ENCODE measurements at places on chromosomes 2 and 18. TPM values are rescaled to one million over a fixed set of nuclear protein-coding genes. Genes with fewer than 3 reads are reported as not detected.

TUBA3E gene
- total RNA-seq: not detected

DNA sequence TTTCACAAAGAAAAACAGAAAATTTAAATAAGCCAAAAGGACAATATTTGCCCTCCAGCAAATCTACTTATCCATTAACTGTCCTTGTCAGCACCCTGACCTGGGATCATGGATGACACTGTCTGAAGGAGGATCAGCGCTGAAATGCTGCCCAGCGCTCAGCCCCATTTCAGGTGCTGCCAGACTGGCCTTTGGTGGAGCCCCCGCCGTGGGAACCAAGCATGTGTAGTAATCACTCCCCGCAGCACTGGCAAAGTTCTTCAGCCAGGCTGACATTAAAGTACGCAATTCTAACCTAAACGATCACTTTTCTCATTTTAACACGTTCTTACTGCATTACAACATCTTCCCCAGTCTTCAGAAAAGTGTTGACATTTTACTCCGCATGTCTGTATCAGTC, 108.6 kb upstream of the GPC1 start:
- no peak overlapping the region for H3K27ac ChIP-seq
- no peak for DNase-seq
- peaks cover 19% of the 10 kb centered on the region for H3K27me3 ChIP-seq
- no peak overlapping the region for H3K4me3 ChIP-seq

DNA sequence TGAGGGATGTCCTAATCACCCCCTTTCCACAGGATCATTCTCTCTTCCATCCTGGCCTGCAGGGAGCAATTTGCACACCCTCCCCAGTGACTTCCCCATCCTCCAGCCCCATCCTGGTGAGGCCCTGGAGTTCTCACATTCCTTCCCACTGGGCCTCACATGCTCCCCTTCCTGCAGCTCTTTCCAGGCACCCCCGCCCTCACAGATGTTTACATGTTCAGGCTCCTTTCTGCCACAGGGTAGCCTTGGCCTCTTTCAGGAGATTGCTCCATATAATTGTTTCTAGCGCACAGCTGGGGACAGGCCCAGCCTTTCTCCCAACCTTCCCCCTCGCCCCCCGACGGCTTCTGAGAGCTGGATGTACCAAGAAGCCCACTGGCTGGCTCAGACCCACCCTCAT, 288.4 kb upstream of the TRIB2 start:
- no peak overlapping the region for H3K4me3 ChIP-seq
- H3K27me3 ChIP-seq: no peaks in the 10 kb centered on the region
- peaks cover 30% of the 10 kb centered on the region for H3K4me1 ChIP-seq
- H3K27ac ChIP-seq: no peak overlapping the region
- no peak for DNase-seq

SLC4A5 gene
- 0.38 TPM for total RNA-seq

DNA sequence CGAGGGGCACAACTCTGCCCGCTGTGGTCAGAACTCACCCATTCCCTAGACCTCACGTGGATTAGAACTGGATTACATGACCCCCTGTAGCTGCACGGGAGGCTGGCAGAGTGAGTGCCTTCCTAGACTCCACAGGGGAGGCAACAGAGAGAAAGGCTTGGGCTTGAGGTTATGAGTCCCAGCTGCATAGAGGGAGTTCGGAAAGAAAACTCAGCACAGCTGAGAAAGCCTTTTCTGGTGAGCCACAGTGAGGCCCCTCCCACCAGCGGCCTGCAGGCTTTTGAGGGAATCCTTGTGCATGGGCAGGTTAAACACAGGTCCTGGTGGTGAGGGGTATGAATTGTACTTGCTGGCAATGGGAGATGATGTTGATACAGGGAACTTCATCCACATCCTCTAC, 217.3 kb downstream of the FHOD3 start:
- no peak overlapping the region for H3K27ac ChIP-seq
- H3K4me3 ChIP-seq: no peak overlapping the region
- no peaks in the 10 kb centered on the region for H3K36me3 ChIP-seq

DNA sequence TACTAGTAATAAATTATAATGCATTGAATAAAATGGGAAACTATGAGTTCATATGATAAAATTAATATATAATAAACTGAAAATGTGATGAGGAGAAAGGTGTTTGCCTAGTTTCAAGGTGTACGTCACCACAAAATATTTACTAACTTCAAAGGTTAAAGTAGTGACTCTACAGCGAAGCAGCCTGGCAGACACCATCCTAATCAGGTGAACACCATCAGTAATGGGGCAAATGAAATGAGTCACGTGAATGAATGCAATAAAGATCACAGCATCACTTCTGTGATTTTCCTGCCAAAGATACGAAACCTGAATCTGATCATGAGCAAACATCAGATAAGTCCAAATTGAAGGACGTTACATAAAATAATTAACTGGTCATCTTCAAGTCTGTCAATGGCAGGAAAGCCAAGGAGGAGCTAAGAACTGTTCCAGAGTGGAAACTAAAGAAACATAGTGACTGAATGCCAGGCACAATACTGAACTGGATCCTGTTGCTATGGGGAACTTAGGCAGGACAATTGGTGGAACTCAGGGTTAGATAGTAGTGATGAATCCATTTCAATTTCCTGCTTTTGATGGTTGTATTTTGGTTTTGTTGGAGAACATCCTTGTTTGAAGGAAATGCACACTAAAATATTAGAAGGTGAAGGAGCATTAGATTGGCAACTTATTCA, 12.1 kb upstream of the NOSTRIN start:
- H3K36me3 ChIP-seq: no peaks in the 10 kb centered on the region
- 0 out of 2 replicates have a peak, but pooled peaks cover 3% of the 10 kb centered on the region for H3K27me3 ChIP-seq
- DNase-seq: no peak
- H3K4me1 ChIP-seq: no peaks in the 10 kb centered on the region
- H3K4me3 ChIP-seq: no peak overlapping the region
- H3K27ac ChIP-seq: no peak overlapping the region

GRCh38 chr2:136874258-136874657, 108.9 kb downstream of the THSD7B start:
- H3K27me3 ChIP-seq: no peaks in the 10 kb centered on the region
- DNase-seq: peak; percentile 47
- H3K4me1 ChIP-seq: no peaks in the 10 kb centered on the region
- H3K36me3 ChIP-seq: no peaks in the 10 kb centered on the region
- H3K4me3 ChIP-seq: no peak overlapping the region

GRCh38 chr2:61660511-61661388, 122.6 kb upstream of the XPO1 start:
- H3K4me1 ChIP-seq: peaks cover 9% of the 10 kb centered on the region
- no peaks in the 10 kb centered on the region for H3K27me3 ChIP-seq
- H3K27ac ChIP-seq: no peak overlapping the region
- H3K4me3 ChIP-seq: no peak overlapping the region
- DNase-seq: no peak
- H3K36me3 ChIP-seq: no peaks in the 10 kb centered on the region

GRCh38 chr2:168432565-168433186, 23.4 kb upstream of the CERS6 start:
- H3K4me3 ChIP-seq: no peak overlapping the region
- no peak overlapping the region for H3K27ac ChIP-seq
- H3K36me3 ChIP-seq: no peaks in the 10 kb centered on the region
- H3K27me3 ChIP-seq: no peaks in the 10 kb centered on the region

DNA sequence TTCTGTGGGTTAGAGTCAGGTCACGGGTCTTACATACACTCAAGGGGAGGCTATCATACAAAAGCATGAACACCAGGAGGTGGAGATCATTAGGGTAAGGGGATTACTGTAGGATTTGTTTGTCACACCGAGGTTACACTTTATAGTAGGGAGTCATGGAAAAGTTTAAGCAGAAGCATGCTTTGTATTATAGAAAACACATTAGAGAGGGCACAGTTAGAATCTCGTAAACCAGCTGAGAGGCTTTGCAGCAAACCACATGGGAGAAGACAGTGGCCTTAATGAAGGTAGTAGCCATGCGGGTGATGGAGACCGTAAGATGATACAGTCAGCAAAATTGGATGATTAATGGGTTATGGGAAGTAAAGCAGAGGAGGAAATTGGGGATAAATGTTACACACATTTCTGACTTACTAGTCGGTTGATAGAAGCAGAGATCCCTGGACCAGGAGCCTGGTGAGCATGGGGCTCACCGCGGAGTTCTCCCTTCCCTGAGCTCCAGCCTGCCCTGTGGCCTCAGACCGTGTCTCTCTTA, 75.6 kb downstream of the MAPRE2 start:
- no peak overlapping the region for H3K27ac ChIP-seq
- peaks cover 9% of the 10 kb centered on the region for H3K4me1 ChIP-seq
- H3K36me3 ChIP-seq: no peaks in the 10 kb centered on the region
- no peaks in the 10 kb centered on the region for H3K27me3 ChIP-seq

INSIG2 gene
- total RNA-seq: 21.0 TPM

BOK gene
- 36.0 TPM for total RNA-seq

TRIM43 gene
- total RNA-seq: not detected

DNA sequence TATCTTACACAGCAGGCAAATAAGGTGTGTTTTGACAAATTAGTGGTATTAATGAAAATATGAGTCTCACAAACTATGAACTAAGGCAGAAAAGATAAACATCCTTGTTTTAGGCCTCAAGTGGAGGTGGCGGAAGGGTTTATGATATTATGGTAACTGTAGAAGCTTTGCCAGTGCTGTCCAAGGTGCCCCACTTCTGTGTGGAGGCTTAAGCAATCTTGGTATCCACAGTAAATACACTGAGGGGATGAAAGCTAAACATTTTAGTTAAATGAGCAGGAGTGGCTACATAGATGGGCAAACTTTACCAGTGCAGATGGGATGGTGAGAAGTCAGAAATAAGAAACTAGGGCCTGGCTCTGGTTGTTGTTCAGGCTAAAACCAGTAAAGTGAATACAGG, 84.7 kb downstream of the BARD1 start:
- no peaks in the 10 kb centered on the region for H3K4me1 ChIP-seq
- peaks cover 10% of the 10 kb centered on the region for H3K36me3 ChIP-seq
- H3K4me3 ChIP-seq: no peak overlapping the region
- no peak overlapping the region for H3K27ac ChIP-seq
- no peak for DNase-seq
- H3K27me3 ChIP-seq: no peaks in the 10 kb centered on the region

- DNase-seq: no peak
- H3K36me3 ChIP-seq: no peaks in the 10 kb centered on the region
- no peak overlapping the region for H3K27ac ChIP-seq
- no peaks in the 10 kb centered on the region for H3K27me3 ChIP-seq
- peaks cover 16% of the 10 kb centered on the region for H3K4me1 ChIP-seq
- no peak overlapping the region for H3K4me3 ChIP-seq
These were observed 2.8 kb downstream of the CAPN10 start for GRCh38 chr2:240589375-240589774.

GRCh38 chr2:103232865-103233264, 471.0 kb downstream of the TMEM182 start:
- no peak overlapping the region for H3K27ac ChIP-seq
- no peak for DNase-seq
- no peaks in the 10 kb centered on the region for H3K4me1 ChIP-seq
- no peaks in the 10 kb centered on the region for H3K27me3 ChIP-seq
- no peak overlapping the region for H3K4me3 ChIP-seq

YES1 gene
- total RNA-seq: 91.6 TPM

GRCh38 chr2:99101697-99102096, 39.8 kb upstream of the C2orf15 start:
- no peaks in the 10 kb centered on the region for H3K4me1 ChIP-seq
- H3K27ac ChIP-seq: no peak overlapping the region
- peak; percentile 7 for DNase-seq
- H3K4me3 ChIP-seq: no peak overlapping the region

TRAPPC8 gene
- total RNA-seq: 39.4 TPM

HRH4 gene
- total RNA-seq: not detected

CTLA4 gene
- not detected for total RNA-seq

FAM110C gene
- total RNA-seq: not detected

DNA sequence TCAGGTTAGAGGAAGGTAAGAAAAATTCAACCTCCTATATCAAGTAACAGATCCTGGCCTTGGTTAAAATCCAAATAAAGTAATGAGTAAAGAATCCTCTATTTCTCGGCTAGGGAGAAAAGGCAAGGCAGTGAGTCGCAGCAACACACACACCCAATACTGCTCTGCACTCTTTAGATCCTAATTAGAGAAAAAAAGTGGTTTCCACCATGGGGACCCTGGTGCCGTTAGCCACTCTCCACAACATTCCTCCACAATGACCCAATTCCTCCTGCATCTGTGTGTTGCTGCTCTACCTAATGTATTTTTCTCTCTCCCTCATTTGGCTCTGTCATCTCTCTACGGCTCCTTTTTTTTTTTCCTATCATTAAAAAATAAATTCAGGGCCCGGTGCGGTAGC, 462.7 kb downstream of the METTL4 start:
- H3K27ac ChIP-seq: no peak overlapping the region
- H3K4me3 ChIP-seq: no peak overlapping the region
- DNase-seq: no peak
- H3K27me3 ChIP-seq: no peaks in the 10 kb centered on the region

DNA sequence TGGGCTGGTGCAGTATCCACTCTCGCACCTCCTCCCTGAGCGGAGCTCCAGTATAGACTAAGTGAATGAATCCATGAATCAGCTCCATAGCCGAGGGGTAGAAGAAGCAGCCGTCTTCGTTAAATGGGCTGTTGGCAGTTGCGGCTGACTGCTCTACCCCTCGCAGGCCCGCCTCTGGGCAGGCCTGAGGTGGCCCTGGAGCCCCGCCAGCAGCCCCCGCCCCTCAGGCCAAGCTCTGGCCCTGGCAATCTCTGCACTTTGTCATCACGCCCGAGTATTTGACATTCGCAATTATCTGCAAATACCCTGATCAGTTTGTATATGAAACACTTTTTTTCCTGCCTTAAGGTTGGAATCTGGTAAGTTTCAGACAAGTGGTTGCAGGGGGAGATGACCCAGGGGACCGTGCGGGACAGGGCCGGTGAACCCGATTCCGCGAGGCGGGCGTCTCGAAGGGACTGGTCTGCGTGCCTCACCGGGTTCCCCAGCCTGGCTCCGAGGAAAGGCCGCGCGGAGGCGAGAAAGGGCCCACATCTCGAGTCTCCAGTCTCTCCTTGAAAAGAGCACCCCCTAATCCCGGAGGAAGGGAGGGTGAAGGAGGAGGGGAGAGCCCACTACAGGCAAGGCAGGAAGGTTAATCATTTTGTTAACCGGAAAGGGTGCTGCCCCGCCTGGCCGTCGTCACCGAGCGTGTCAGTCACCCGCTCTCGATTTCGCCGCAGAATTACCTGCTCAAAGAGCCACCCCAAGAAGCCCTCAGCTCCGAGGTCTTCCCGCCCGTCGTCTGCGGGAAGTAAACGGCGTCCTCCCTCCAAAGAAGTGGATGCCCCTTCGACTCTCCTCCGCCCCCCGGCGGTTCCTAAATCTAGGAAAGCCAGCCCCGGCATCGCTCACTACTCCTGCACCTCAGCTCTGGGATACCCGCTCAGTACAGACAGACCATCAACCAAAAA, 11.1 kb upstream of the SATB2 start:
- no peak for DNase-seq
- no peaks in the 10 kb centered on the region for H3K36me3 ChIP-seq
- peaks cover 21% of the 10 kb centered on the region for H3K27me3 ChIP-seq
- H3K4me1 ChIP-seq: no peaks in the 10 kb centered on the region
- no peak overlapping the region for H3K4me3 ChIP-seq

Data from GM23248 (cell line).